ENCODE measurements at places on chromosomes 5 and 9.

- DNase-seq = no peak
These were observed 57.4 kb downstream of the LHFPL2 start for GRCh38 chr5:78591138-78591612.

- no peak for DNase-seq
These were observed 942 bp downstream of the PHF2 start for GRCh38 chr9:93577078-93577974.

DNA sequence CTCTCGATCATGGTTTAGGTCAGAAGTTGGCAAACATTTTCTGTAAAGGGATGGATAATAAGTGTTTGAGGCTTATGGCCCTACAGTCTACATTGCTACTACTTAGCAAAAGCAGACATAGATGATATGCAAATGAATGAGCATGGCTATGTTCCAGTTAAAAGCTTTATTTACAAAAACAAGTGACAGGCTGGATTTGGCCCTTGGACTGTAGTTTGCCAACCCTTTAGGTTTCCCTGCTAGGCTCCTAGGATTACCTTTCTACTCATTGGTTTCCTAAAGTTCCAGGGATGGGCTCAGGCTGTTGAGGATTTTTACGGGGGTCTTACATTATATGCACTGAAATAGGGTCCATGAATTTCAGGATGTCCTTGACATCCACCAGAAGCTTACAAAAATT is 57.5 kb downstream of the GPR21 start:
- DNase-seq = no peak

DNA sequence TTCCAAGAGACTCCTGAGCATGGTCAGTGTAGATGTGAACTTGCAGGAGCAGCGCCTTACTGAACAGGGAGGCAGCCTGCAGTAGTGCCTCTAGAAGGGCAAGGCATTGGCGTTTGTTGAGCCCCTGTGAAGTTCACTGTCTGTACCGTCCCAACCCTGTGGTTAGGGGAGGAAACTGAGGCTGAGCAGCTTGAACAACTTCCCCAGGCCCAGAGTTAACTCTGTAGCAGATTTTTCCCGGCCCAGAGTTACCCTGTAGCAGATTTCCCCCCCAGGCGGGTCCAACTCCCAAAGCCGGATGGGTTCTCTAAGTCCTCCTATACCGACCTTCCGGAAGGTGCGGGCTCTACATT is 9.6 kb downstream of the LMX1B start:
- DNase-seq = no peak

- DNase-seq = no peak
These were observed 142.8 kb upstream of the EFNA5 start for GRCh38 chr5:107813559-107813958.

DNA sequence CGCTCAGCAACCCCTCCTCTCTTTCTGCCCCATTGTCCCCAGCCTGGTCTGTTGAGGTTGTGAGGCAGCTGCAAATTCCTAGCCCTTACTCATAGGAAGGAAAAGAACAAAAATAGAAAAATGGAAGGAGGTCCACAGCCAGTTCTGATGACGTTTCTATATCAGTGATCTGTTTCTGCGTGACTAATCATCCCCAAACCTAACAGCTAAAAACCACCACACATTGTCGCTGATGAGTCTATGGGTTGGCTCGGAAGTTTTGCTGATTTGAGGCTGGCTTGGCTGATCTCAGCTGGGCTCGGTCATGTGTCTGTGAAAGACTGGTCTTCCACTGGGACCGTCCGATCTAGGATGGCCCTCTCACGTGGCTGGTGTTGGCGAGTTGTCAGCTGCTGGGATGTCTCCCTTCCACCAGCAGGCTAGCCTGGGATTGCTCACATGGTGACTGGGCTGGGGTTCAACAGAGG is 200.6 kb upstream of the ZNF618 start:
- no peak for DNase-seq

DNA sequence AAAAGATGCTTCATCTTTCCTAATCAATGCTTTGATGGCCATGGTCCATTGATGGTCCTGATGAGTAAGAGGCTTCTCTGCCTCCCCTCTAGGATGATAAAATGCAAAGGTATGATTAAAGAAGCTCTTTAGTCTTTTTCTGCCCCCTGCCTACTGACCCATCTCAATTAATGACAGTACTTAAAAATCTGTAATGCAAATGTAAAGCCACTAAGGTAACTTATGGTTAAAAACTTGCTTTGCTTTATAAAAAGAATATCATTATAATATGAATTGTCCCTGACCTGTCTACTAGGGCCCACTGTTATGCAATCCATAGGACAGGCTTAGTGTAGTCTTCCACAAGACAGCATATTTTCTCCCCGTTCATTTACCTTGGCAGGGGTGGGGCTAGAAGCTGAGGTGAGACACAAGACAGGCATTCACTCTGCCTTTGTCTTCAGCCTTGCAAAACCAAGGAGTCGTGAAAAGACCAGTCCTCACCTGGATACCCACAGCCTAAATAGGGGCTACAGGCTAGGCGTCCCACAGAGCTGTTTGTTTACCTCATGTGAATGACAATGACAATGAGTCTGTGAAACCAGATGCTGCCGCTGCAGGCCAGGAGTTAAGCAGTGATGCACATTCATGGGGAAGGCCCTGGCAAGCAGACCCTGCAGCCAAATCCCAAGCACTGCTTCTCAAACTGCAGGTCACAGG is 60.4 kb downstream of the BNC2 start:
- no peak for DNase-seq

GRCh38 chr5:179410291-179411160 is 65.3 kb upstream of the ADAMTS2 start:
- no peak for DNase-seq

- no peak for DNase-seq
These were observed 113.2 kb upstream of the ERCC6L2 start for GRCh38 chr9:95762322-95762721.

- DNase-seq = no peak
These were observed 302.2 kb downstream of the EBF1 start for GRCh38 chr5:158797498-158797845.

DNA sequence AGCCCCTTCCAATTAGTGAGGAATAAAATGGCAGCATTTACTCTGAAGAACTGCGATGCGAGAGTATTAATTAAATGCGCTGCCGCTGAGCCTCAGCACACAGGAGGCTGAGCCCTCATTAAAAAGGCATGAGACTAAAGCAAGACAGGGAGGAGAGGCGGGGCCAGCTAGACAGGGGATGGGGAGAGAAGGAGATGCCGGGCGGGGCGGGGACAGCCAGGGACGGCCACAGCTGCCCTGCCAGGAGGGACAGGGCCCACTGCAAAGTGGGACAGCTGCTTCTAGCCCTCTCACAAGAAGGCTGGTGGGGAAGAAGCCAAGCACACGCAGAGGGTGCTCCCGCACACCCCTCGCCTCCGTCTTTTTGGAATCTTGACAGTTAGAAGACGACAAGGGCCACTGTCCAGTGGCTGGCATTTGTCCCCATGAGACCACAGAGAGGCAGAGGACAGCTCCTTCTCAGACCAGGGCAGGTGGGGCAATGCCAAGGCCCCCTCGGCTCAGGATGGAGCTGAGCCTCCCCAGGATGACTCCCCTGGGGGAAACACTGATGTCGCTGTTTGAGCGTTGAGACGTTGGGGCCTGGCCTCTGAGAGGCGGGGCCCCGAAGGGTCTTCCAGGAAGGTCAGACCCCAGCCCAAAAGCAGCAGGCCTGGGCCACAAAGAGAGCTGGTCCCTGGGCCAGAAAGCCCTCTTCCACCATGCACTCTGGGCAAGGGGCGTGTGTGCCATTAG is 26.9 kb downstream of the ADAMTS2 start:
- no peak for DNase-seq

DNA sequence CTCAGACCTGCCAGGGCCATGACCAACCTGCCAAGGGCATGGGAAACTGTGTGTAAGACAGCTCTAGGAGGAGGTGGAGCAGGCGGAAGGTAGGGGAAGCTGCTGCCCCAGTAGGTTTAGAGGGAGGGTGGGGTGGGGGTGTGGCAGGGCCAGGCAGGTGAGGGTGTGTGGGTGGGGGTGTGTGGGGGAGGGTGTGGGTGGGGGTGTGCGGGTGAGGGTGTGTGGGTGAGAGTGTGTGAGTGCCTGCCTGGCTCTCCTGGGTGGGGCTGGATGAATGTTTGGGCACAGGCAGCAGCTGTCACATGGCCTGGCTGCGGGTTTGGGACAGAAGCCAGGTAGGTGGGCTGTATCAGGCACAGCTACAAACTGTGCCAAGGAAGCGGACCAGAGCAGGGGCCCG is 8.8 kb upstream of the N4BP3 start:
- DNase-seq = no peak

- no peak for DNase-seq
These were observed 376.4 kb upstream of the RGMB start for GRCh38 chr5:98397081-98397480.

DNA sequence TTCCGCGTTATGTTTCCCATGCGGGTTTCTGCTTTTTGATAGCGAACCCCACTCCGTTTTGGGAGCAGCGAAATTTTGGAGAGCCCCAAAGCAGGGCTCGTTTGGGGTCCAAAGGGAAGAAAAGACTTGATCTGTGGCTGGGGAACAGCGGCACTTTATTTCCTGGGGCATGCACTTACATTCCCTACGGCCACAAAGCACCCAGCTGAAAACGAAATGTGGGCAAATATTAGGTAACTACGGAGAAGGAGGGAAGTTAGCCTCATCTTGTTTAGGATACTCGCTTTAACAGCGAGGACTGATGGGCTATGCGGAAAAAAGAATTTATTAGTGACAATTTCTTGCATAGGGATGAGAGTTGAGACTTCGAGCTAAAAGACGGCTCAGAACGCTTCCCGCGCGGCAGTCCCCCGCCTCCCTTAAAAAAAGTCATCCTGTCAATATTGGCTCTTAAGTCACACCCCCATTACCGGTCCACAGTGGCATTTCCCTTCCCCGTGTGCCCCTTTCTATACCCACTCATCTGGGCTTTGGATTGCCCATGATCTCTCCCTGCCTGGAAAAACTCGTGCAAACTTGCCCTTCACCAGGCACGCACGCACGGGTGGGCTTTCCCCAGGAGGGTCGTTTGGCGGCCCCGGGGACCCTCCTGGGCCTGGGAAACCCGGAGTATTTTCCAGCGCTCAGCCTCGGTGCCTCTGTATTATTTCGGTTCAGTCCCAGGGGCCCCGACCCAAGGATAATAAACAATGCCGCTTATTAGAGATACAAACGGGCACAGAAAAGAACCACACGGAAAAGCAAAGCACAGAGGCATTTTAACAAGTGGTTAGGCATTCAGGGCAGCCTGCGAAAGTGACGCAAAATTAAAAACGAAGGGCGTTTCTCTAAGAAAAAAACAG is 35.8 kb upstream of the NFIB start:
- no peak for DNase-seq

All from NCI-H1436 treated with DMSO at 0.1 percent for 48 hours (cell line).